ENCODE measurements at places on chromosomes 13 and 19. TPM values are rescaled to one million over a fixed set of nuclear protein-coding genes. Genes with fewer than 3 reads are reported as not detected.

DNA sequence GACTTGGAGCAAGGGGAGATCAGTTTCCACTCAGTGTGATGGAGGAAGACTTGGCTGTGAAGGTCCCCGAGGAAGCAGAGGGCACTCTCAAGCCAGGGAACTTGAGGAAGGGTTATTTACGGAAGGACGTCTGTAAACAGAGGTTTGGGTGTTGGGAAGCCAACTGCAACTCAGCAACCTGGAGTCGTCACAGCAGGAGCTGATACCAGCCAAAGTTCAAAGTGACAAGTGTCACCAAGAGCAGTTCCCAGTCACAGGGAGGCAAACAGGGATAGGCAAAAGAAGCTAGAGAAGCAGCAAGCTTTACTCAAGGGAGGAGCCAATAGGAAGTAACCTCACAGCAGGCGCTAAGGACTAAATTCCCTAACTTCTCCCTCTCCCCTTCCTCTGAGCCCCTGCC, 205.5 kb downstream of the EFNB2 start:
- DNase-seq = no peak

The MBD3L3 gene
- not detected for total RNA-seq

The CEACAM4 gene
- not detected for total RNA-seq

The ZNF763 gene
- total RNA-seq = 2.3 TPM
